ENCODE measurements at places on chromosomes 12 and 14.

GRCh38 chr12:131436922-131437705 lies 273.8 kb upstream of the SFSWAP start:
- DNase-seq, result no peak

DNA sequence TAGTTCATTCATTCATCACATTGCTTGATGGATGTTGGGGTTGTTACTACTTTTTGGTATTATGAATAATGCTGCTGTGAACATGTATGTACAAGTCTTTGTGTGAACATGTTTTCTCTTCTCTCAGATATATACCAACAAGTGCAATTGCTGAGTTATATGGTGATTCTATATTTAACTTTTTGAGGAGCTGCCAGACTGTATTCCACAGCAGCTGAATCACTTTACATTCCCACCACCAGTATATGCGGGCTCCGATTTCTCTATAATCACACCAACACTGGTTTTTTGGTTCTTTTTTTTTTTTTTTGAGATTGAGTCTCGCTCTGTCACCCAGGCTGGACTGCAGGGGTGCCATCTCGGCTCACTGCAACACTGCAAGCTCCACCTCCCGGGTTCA lies 22.2 kb upstream of the PLEKHG6 start:
- no peak for DNase-seq

DNA sequence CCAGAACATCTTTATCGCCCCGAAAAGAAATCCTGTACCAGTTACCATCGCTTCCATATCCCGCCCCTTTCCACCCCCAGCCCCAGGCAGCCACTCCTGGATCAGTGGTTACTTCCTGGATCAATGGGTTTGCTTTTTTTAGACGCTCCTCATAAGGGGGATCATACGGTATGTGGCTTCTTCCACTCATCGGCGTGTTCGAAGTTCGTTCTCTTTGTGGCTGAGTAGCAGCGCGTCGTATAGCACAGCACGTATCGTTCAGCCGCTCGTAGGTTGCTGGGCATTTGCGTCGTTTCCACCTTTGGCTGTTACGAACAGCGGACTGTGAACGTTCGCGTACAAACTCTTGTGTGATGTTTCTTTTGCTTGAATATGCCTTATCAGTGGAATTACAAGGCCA lies 1.8 kb downstream of the NOC4L start:
- no peak for DNase-seq

DNA sequence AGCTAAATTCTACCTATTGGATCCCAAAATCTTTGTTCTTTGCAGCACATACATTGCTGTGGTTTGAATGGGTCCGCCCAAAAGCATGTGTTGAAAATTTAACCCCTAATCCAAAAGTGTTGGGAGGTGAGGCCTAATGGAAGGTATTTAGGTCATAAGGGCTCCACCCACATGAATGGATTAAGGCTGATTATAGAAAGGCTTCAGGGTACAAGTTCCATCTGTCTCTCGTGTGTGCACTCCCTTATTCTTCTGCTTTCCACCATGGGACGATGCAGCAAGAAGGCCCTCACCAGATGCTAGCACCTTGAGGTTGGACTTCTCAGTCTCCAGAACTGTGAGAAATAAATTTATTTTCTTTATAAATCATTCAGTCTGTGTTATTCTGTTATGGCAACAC lies 190.9 kb downstream of the SOX5 start:
- DNase-seq, result no peak

DNA sequence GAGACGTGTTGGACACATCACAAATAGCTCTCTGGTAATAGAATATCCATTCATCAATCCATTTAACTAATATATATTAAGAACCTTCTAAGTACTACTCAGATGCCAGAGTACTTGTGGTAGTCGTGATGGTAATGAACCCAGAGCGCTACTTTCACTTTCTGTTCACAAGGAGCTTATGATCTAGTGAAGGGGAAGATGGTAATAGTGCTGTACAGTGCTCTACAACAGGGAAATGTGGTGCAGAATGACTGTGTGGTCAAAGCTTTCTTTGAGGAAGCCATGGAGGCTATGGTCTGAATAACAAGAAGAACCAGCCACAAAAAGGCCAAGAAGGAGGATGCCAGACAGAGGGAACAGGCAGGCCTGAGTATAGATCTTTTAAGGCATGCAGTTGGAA lies 212.0 kb downstream of the PTPRO start:
- no peak for DNase-seq

Data from HEK293T (cell line).